Osteoblast (primary cell): ENCODE measurements at places on chromosomes 6 and 20. TPM values are rescaled to one million over a fixed set of nuclear protein-coding genes. Genes with fewer than 3 reads are reported as not detected.

- no peak overlapping the region for H3K27ac ChIP-seq
- no peak for DNase-seq
- peaks cover 7% of the 10 kb centered on the region for H3K4me1 ChIP-seq
- no peak overlapping the region for H3K4me3 ChIP-seq
- H3K27me3 ChIP-seq, result no peaks in the 10 kb centered on the region
Observed at GRCh38 chr20:38520261-38520660, 47.6 kb downstream of the RALGAPB start.

TSHZ2 gene
- 3.5 and 3.6 TPM in 2 replicates for total RNA-seq

DNA sequence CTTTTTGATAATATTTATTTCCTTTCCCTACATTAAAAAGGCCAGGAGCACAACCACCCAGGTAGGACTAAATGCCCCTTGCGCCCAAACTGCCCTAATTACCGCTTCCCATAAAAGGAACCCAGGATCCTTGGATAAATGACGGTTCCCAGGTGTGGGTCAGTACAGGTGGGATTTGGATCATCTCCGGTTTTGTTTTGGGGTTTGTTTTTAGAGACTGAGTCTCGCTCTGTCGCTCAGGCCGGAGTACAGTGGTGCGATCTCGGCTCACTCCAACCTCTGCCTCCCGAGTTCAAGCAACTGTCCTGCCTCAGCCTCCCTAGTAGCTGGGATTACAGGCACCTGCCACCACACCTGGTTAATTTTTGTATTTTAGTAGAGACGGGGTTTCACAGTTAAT lies 28.4 kb downstream of the ZNF217 start:
- no peaks in the 10 kb centered on the region for H3K4me1 ChIP-seq
- H3K27me3 ChIP-seq, result no peaks in the 10 kb centered on the region
- no peak overlapping the region for H3K27ac ChIP-seq
- no peak overlapping the region for H3K4me3 ChIP-seq
- H3K36me3 ChIP-seq, result peaks cover 52% of the 10 kb centered on the region

- DNase-seq, result no peak
- no peak overlapping the region for H3K4me3 ChIP-seq
- no peaks in the 10 kb centered on the region for H3K27me3 ChIP-seq
- H3K4me1 ChIP-seq, result no peaks in the 10 kb centered on the region
Observed at GRCh38 chr20:51616060-51616459, 73.5 kb upstream of the NFATC2 start.

C4B gene
- 4.1 and 6.5 TPM in 2 replicates for total RNA-seq

SERAC1 gene
- total RNA-seq, result 33.7 and 35.1 TPM in 2 replicates

GRCh38 chr6:125198398-125198937 lies 44.9 kb downstream of the TPD52L1 start:
- no peaks in the 10 kb centered on the region for H3K27me3 ChIP-seq
- no peaks in the 10 kb centered on the region for H3K36me3 ChIP-seq
- peaks cover 51% of the 10 kb centered on the region for H3K4me1 ChIP-seq
- no peak for DNase-seq

PRL gene
- under 0.01 TPM in 1 of 2 replicates, not detected in the other for total RNA-seq

GRCh38 chr20:1118004-1118335 lies 432 bp upstream of the PSMF1 start:
- peak overlapping the region; percentile 99 for H3K4me3 ChIP-seq
- H3K36me3 ChIP-seq, result peaks cover 1% of the 10 kb centered on the region
- H3K27me3 ChIP-seq, result no peaks in the 10 kb centered on the region
- peaks cover 38% of the 10 kb centered on the region for H3K4me1 ChIP-seq
- H3K27ac ChIP-seq, result peak overlapping the region; percentile 60

DNA sequence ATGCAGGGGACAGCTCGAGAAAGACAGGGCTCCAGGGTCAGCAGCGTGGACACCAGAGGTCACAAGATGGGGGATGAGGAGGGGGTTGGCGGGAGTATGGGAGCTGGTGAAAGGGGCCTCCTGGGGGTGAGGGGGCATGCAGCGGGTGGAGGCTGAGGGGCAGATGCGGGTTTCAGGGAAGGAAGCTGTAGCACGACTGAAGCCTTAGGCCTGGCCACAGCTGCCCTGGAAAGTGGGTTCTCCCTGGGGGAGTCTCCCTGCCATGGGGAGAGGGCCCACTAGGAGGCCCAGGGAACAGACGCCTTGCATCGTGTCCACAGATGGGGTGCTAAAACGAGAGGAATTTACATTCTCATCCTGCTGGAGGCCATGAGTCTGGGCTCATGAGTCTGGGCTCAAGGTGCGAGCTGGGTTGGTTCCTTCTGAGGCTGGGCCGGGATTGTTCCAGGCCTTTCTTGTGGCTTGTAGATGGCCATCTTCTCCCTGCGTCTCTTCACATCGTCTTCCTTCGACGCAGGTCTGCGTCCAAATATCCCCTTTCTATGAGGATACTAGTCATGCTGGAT lies 18.0 kb downstream of the APCDD1L start:
- no peak for DNase-seq
- no peak overlapping the region for H3K27ac ChIP-seq
- peaks cover 7% of the 10 kb centered on the region for H3K36me3 ChIP-seq
- H3K27me3 ChIP-seq, result no peaks in the 10 kb centered on the region
- no peak overlapping the region for H3K4me3 ChIP-seq

GRCh38 chr6:108294297-108294726 lies 542 bp upstream of the AFG1L start:
- no peaks in the 10 kb centered on the region for H3K36me3 ChIP-seq
- H3K27ac ChIP-seq, result peak overlapping the region; percentile 84
- DNase-seq, result no peak
- H3K4me1 ChIP-seq, result peaks cover 6% of the 10 kb centered on the region

FOXQ1 gene
- 0.59 and 2.5 TPM in 2 replicates for total RNA-seq

SNAP25 gene
- total RNA-seq, result 1.8 TPM in 2 replicates

DNA sequence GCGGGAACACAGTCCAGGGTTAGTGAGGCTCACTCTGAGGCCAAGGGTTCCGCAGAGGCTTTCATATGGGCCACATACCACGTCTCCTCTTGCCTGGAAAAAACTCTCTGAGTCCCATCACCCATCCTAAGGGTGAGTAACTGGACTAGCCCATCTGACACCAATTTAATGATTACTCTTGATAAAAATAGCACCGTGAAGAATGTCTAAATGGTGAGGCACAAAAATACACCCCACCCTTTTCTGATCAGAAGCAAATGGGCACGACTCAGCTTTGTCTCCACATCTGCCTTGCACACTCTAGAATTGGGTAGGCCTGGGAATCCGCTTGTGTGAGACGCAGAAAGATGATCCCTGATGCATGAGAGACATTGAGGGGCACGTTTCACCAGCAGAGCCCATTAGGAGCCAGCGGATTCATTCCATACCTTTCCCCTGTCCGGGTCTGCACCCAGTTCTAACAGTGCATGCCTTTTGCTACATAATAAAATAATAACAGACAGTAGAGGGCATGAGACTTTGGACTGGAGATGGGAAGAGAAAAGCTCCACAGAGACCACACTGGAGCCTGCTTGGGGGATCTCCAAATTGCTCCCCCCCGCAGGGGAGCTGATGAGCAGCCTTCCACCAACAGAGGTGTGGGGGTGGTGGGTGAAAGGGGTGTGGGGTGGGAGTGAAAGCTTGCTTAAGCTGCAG lies 110.0 kb upstream of the KCNK16 start:
- H3K4me1 ChIP-seq, result no peaks in the 10 kb centered on the region
- no peak overlapping the region for H3K27ac ChIP-seq
- no peaks in the 10 kb centered on the region for H3K36me3 ChIP-seq

DNA sequence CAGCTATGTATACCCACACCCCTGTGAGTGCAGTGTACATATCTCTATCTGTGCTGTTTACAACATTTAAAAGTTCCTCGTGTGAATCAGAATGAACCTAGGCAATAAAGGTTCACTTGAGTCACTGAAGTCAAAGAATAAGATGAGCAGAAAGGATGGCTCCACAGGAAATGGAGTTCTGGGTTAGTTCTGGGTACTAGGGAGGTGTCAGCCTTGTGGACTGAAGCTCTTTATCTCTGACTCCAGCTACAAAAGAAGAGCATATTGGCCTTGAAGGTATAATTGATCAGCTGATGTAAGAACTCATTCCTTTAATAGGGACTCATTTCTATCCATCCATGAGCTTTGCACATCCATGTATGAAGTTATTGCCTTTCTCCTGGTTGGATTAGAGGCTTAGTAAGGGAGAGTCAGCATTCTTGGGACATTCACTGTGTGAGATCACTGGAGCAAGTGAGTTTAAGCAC lies 73.9 kb upstream of the BACH2 start:
- no peaks in the 10 kb centered on the region for H3K27me3 ChIP-seq
- H3K36me3 ChIP-seq, result no peaks in the 10 kb centered on the region
- H3K27ac ChIP-seq, result no peak overlapping the region
- no peak for DNase-seq
- no peak overlapping the region for H3K4me3 ChIP-seq
- peaks cover 19% of the 10 kb centered on the region for H3K4me1 ChIP-seq

GRCh38 chr6:66226109-66226508 lies 519.1 kb upstream of the EYS start:
- no peaks in the 10 kb centered on the region for H3K27me3 ChIP-seq
- no peak overlapping the region for H3K27ac ChIP-seq
- H3K36me3 ChIP-seq, result no peaks in the 10 kb centered on the region
- no peak overlapping the region for H3K4me3 ChIP-seq
- DNase-seq, result no peak

ZKSCAN8 gene
- total RNA-seq, result 25.7 and 27.4 TPM in 2 replicates

- DNase-seq, result no peak
- H3K27ac ChIP-seq, result no peak overlapping the region
- H3K4me1 ChIP-seq, result peaks cover 10% of the 10 kb centered on the region
- no peaks in the 10 kb centered on the region for H3K36me3 ChIP-seq
- H3K27me3 ChIP-seq, result no peaks in the 10 kb centered on the region
- H3K4me3 ChIP-seq, result no peak overlapping the region
Observed at GRCh38 chr20:1477896-1478490, 11.3 kb upstream of the NSFL1C start.

DNA sequence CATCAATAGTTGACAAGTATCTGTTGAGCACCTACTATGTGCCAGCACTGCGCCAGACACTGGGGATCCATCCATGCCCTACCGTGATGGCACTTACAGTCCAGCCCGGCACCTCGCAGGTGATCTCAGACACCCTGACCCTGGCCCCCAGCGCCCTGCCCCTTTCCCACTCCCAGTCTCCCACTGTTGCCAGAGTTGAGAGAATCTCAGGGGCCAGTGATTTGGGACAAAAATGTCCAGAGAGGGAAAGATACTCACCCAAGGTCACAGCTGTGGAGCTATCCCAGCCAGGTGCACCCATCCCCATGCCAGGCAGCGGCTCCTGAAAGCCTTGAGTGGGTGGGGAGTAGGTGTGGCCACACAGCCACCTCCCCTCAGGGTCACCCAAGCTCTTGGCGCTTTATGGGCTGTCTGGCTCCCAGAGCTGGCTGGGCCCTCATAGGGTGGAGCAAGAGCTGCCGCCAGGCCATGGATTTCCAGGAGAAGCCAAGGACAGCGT lies 3.3 kb downstream of the PI16 start:
- H3K4me1 ChIP-seq, result peaks cover 10% of the 10 kb centered on the region
- peak; percentile 87 for DNase-seq
- H3K36me3 ChIP-seq, result no peaks in the 10 kb centered on the region
- no peak overlapping the region for H3K4me3 ChIP-seq

DNA sequence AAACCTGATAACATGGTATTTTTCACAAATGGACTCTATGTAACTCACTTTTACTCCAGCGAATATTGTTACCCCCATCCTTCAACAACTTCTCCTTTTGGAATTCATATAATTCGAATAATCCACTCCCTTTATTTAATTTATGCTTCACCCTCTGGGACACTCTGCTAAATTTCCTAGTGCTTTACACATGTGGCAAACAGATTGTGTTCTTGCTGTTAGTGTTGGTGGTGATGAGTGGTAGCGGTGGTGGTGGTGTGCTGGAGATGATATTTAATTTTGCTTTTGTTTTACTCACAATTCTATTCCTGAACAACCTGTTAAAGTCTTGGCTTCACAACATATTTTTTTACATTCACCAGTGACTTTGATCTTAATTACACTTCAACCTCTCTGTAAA lies 32.8 kb downstream of the HTR1B start:
- no peaks in the 10 kb centered on the region for H3K36me3 ChIP-seq
- no peak overlapping the region for H3K4me3 ChIP-seq
- H3K27ac ChIP-seq, result no peak overlapping the region
- peaks cover under 1% of the 10 kb centered on the region for H3K4me1 ChIP-seq
